ENCODE measurements at places on chromosomes 4 and X.

- DNase-seq, result no peak
Observed at GRCh38 chr4:148405161-148405893, 36.9 kb downstream of the NR3C2 start.

- no peak for DNase-seq
Observed at GRCh38 chr4:15888515-15888914, 50.0 kb downstream of the FGFBP1 start.

GRCh38 chr4:128810331-128810870, 901 bp downstream of the JADE1 start:
- no peak for DNase-seq

- DNase-seq, result peak; percentile 2
Observed at GRCh38 chr4:61041527-61041926, 158.6 kb upstream of the ADGRL3 start.

GRCh38 chr4:71711044-71711984, 72.6 kb downstream of the GC start:
- DNase-seq, result no peak

DNA sequence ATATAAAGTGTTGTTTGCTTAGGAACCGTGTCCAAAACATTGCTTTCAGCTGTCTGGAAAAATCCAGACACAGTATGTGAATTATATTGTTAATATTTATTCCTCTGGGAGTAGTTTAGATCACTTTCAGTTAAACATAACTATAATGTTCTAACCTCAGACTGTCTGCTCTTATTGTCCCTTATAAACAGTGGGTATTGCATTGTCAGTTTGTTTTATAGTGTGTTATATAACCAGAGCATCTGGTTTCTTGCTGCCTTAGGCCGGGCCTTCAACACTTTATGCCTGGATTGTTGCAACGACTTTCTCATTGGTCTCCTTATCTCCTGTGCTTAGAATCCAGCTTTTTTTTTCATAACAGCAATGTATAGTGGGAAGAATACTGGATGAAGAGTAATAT, 26.4 kb downstream of the ATG4A start:
- DNase-seq, result no peak

GRCh38 chrX:99469439-99469838, 940.6 kb downstream of the PCDH19 start:
- no peak for DNase-seq

DNA sequence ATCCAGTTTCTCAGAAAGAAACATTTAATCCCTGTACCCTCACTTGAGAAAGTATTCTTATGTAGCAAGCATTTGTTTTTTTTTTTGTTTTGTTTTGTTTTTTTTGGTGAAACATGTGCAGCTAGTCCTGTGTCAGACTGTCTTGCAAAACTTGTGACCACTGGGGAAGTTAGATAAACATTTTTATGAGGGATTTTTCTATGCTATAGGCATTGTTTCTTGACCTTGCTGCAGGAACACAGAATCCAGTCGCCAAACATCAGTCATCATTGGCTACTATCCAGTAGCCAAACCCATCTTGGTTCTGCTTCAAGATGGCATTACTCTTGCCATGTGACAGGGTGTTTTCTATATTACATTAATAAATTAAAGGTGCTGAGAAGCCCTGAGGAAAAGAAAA, 7.7 kb upstream of the MAPK10 start:
- DNase-seq, result no peak

DNA sequence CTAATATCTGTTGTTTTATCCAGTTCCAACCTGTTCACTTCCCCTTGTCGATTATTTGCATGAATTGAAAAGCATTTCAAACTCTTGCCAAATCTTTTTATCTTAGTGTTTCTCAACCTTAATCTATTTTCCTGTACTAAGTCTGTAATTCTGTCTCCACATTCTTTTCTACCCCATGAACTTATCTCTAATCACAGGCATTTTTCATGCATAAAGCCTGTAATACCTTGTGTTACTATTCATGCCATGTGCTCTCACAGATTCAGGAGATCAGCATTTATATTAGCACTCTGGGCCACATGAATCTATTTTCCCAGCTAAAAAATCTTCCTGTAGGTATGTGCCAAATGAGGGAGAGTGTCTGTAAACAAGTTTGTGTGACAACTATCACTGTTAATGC, 1360.9 kb downstream of the STIM2 start:
- no peak for DNase-seq

GRCh38 chr4:101419336-101420135, 72.2 kb upstream of the PPP3CA start:
- no peak for DNase-seq

Measured in iPS DF 19.7 (cell line).